ENCODE measurements at places on chromosomes 1 and 21. TPM values are rescaled to one million over a fixed set of nuclear protein-coding genes. Genes with fewer than 3 reads are reported as not detected.

The KRTAP19-3 gene
- not detected for total RNA-seq

The NPPA gene
- total RNA-seq, result not detected

The VSIG8 gene
- total RNA-seq, result 0.34 TPM

The MAP10 gene
- 1.4 TPM for total RNA-seq

The AMY1A gene
- not detected for total RNA-seq
